ENCODE measurements at places on chromosomes 5 and 9.

DNA sequence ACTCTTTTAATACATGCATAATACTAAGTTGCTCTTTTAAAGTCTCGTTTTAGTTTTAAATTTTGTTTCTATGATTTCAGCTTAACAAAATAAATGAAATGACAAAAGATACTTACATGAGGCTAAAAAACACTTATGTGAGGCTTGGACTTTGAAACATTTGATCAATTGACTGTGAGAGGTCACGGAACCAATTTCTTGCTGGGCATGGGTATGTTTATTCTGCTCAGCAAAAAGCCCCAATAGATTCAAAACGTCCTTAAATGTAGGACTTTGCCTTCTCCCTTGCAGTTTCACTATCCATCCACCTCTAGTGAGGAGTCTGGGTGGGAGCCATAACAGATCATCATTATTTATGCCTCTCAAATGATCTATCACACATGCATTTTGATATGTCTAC lies 191.9 kb downstream of the ZSWIM6 start:
- no peak for DNase-seq

DNA sequence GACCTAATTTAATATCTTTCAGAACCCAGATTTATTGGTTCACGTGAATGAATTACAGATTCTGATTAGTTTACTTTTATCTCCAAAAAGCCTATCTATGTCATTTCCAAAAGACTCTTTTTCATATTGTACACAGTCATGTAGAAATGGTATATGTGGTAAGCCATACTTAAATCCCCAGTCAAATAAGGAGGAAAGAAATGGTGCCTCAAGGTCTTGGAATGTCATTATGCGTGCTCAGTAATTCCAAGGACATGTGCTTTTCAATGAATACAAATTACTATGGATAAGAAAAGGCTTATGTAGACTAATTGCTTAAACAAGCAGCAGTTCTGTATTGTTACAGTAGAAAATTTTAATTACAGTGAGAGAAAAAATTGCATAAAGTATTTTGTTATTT lies 64.1 kb upstream of the TYRP1 start:
- no peak for DNase-seq

GRCh38 chr5:88724201-88724600 lies 158.8 kb downstream of the MEF2C start:
- no peak for DNase-seq

- DNase-seq, result no peak
Observed at GRCh38 chr5:123559434-123559775, 47.4 kb downstream of the CSNK1G3 start.

DNA sequence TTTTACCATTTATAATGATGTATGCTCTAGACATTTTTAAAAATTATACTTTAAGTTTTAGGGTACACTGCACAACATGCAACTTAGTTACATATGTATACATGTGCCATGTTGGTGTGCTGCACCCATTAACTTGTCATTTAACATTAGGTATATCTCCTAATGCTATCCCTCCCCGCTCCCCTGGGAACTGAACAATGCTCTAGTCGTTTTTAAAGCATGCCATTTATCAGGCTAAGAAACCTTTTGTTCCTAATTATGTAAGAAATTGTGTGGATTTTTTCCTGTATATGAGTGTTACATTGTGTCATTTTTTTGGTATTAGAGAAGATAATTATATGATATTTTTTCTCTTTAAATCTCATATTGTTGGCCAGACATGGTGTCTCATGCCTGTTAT lies 72.8 kb upstream of the SGCD start:
- DNase-seq, result no peak
